ENCODE measurements at places on chromosomes 16 and 17.

- no peak for DNase-seq
These were observed 199.1 kb downstream of the FOXL1 start for GRCh38 chr16:86777381-86777946.

DNA sequence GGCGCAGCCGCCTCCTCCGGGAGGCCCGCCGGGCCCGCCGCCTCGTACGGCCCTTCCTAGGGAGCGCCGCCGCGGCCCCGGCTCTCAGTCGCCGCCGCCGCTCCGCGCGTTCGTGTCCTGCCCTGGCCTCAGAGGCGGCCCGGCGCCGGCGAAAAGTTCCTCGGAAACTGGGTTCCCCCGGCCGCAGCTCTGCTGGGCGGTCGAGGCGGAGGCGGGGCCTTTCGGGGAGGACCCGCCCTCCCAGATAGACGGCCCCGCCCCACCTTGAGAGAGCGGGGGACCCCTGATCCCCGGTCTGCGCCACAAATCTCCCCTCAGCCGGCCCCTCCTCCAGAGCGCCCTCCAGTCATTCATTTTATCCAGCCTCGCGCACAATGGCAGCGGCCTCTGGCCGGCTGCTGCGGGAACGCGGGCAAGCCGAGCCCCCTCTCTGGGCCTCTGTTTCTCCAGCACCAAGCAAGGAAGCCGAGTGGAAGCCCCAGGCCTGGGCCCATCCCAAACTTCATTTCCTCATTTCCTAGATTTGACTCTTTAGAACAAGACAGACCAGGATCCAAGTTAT, at the start of gene SREBF1:
Gene SREBF1 (minus strand): TSS at position 169 of the 562 bp plus-strand sequence. CDS start 169 bp downstream, outside the sequence.
- peak; percentile 74 for DNase-seq

GRCh38 chr17:72631949-72632684, 460.4 kb downstream of the SLC39A11 start:
- no peak for DNase-seq

- DNase-seq, result peak; percentile 31
These were observed 177.1 kb downstream of the HS3ST4 start for GRCh38 chr16:25868706-25869370.

DNA sequence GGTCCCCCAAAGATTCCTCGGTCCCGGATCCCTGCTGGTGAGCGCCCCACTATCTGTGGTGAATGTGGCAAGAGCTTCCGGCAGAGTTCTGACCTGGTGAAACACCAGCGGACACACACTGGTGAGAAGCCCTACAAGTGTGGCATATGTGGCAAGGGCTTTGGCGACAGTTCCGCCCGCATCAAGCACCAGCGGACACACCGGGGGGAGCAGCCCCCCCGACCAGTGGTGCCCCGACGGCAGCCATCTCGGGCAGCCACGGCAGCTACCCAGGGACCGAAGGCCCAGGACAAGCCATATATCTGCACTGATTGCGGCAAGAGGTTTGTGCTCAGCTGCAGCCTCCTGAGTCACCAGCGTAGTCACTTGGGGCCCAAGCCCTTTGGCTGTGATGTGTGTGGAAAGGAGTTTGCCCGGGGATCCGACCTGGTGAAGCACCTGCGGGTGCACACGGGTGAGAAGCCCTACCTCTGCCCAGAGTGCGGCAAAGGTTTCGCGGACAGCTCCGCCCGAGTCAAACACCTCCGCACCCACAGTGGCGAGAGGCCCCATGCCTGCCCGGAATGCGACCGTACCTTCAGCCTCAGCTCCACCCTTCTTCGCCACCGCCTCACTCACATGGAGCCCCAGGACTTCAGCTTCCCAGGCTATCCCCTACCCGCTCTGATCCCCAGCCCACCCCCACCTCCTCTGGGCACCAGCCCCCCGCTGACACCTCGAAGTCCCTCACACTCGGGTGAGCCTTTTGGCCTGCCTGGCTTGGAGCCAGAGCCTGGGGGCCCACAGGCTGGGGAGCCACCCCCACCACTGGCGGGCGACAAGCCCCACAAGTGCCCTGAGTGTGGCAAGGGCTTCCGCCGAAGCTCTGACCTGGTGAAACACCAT, 2.8 kb downstream of the ZNF48 start:
- DNase-seq, result no peak

GRCh38 chr16:89606006-89606405, 7.4 kb upstream of the DPEP1 start:
- DNase-seq, result no peak

GRCh38 chr16:27154705-27155521, 48.4 kb upstream of the KDM8 start:
- peak; percentile 72 for DNase-seq

- DNase-seq, result peak; percentile 57
These were observed 696.8 kb upstream of the SOX9 start for GRCh38 chr17:71423871-71424546.

GRCh38 chr17:15977894-15978293, 21.6 kb downstream of the ZSWIM7 start:
- DNase-seq, result no peak

DNA sequence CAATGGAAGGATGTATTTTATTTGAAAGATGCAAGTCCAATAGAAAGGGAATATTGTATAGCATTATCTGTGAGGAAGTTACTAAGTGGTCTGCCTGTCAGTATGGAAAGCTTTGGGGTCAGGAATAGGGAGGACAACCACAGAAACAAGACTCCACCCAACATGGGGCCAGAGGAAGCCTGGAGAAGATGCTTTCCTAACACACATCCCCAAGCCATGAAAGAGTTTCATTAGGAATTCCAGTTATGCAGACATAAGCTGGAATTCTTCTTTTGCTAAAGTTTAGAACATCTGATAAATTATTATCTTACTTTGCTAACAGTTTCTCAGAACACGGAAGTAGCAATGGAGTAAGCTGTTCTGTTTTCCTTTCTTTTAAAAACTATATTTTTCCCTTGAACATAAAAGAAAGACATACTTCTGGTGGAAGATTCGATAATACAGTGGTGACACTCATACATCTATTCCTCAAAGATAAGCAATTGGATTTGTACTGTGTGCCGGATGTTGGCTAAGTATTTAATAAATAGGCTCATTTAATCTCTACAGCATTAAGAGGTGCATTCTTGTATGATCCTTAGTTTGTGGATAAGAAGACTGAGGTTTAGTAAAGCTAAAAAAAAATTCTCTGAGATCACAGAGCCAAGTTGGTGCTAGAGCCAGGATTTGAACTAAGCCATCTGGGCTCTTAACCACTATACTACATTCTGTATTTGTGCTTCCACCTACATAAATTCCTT, 51.0 kb upstream of the GAS7 start:
- no peak for DNase-seq

DNA sequence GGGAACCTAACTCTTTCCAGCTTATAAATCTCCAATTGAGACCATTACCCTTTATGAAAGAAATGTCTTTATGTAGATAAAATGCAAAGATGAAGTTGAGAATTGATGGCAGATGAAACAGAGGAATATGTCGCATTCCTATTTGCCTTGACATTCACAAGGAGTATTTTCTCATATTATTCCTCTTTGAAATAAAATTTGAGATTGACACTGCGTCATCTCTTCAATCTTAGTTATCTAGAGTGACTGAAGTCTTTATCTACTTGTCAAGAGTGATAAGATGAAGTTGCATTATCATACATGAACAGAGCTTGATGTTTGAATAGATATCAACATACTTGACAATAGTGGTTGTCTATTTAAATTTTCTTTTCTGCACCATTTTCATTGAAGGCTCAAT, 574.4 kb upstream of the SOX9 start:
- no peak for DNase-seq

DNA sequence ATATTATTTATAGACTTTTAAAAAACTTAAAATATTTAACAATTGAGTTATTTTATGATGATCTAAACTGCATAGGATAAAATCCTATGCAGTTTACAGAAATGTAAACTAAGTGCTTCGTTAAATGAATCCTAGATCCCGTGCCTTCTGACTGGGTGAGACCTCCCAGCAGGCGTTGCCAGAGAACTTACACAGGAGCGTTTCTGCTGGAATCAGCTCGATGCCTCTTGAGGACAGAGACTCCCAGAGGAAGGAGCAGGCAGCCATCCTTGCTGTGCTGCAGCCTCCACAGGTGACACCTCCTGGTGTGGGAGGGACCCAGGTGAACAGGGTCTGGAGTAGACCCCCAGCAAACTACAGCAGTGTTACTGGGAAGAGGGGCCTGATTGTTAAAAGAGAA, 160.4 kb downstream of the WWOX start:
- DNase-seq, result peak; percentile 52

GRCh38 chr17:41777574-41778188, 8.8 kb downstream of the JUP start:
- DNase-seq, result peak; percentile 40

DNA sequence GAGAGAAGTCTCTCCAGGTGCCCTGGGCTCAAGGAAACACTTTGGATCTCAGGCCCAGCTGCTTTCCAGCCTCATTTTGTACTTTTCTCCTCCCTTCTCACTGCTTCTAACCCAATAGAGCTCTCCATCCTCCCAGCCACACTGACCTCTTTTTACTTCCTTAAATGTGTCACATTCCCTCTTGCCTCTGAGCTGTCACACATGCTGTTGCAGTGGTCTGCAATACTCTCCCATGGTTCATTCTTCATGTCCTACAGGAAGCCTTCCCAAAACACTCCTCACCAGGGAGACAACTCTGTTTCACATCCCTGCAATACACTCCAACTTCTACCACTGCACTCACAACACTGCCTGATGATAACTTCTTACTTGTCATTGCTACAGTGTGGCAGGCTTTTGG, 242.1 kb upstream of the DYNLRB2 start:
- no peak for DNase-seq

- DNase-seq, result no peak
These were observed 2084.1 kb downstream of the TP53TG3F start for GRCh38 chr16:35543486-35543885.

DNA sequence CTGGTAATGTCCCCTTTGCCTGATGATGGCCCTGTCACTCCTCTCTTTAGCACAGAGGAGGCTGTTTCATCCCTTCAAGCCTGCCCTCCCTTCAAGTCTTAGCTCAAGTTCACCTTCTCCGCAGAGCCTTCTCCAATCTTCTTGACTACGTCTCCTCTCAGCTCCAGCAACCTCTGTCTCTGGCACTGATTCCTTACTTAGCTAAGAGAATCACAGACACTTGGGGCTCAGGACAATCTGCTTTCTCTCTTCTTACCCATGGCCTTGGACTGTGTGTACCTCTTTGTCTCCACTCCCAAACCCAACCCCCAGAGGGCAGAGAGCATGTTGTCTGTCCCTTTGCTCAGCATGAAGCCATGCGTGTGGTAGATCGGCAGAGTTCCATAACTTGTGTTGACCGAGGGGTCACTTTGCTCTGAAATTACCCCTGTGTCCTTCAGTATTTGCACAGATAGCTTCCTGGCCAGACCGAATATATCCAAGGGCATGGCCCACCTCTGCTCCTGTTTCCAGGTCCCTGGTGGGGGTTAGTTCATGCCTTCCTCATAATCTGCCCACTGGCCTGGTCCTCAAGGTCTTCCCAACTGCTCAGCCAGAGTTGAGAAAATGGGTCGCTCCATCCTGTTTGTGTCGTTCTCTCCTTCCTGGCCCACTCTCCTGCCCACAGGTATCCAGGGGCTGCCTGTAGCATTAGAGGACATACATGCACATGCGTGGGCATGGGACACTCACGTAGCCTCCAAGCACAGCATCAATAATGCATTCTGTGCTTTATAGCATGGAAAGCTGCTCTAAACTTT, 41.6 kb downstream of the MAPT start:
- DNase-seq, result no peak

GRCh38 chr17:2814049-2814448, 17.8 kb downstream of the RAP1GAP2 start:
- DNase-seq, result no peak

- DNase-seq, result no peak
These were observed 27.6 kb downstream of the MAP3K3 start for GRCh38 chr17:63649813-63650212.

- DNase-seq, result no peak
These were observed 57.5 kb downstream of the CDH13 start for GRCh38 chr16:82684256-82684655.

DNA sequence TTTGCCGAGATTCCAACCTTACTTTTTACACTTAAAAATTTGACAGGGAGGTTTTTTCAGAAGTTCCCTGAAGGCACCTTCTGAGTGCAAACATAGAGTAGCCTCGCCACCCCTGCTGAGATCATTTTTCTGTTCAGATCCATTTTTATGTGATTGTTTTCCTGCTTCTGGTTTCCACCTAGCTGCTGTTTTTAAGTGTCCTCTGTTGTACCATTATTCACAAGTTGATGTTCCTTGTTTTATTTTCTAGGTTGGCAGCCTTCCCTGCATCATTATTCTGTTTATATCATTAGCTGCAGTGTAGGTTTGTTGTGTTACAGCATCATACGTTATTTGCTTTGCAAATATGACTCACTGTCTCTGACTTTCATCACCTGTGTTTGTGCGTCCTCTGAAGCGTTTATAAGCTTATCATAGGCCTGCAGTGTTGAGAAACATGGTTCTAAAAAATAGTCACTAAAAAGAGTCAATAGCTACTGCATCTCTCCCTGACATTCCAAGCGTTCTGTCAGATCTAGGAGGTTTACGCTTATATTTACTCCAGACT, 116.9 kb upstream of the CLEC3A start:
- no peak for DNase-seq

DNA sequence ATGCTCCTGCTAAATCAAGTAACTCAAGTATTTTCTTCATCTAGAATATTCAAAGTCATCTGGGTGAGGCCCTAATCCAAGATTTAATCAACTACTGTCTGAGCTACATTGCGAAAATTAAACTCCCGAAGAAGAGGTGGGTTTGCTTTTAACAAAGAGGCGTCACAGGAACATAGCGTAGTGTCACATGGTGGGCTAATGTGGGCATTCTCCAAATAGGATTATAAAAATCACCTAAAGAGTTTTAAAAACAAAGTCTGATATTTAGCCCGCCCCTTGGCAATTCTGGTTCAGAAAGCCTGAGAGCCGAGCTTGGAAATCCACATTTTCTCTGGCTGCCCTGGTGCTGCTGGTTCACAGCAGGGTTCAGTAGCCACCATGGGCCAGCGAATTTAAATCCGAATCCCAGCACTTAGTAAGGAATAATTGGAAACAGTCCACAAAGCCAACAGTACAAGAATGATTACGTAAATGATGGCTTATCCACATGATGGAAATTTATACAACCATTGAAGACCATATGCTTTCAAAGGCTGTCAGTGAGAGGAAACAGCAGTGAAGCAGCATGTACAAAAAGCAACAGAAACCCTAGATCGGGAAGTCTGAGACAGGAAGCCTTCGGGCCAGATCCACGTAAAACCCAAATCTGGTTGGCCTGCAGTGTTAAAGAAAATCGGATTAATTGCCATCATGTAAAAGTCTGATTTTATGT, 8.8 kb downstream of the PMM2 start:
- no peak for DNase-seq

GRCh38 chr16:57804111-57804837, 2.0 kb upstream of the KIFC3 start:
- no peak for DNase-seq

GRCh38 chr16:79417601-79418008, 182.9 kb downstream of the MAF start:
- peak; percentile 20 for DNase-seq

All from mesendoderm (in vitro differentiated cells).